Hematopoietic multipotent progenitor cell treated with erythropoietin and hydrocortisone succinate and interleukin-3 and kit ligand, for 8 days (in vitro differentiated cells): ENCODE measurements at places on chromosomes 6 and 20.

GRCh38 chr6:37317312-37318038 is 36.3 kb upstream of the RNF8 start:
- no peak for DNase-seq

GRCh38 chr20:51758978-51759544 is 9.1 kb downstream of the ATP9A start:
- DNase-seq = no peak

DNA sequence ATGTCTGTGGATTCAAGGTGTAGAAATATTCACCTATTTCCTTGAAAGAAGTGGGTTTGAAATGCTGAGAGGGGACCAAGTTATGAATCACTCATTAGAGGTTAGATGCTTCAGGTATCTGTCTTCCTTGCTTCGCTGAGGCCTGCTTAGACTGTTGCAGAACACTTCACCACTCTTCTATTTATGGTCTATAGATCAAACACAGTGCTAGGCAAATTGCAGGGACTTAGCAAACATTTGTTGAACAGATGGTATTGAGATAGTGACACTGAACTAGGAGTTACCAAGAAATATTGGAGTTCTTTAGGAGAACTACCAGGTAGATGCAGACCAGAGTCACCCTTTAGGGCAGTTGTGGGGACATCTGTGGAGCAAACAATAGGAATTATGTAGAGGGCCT is 123.8 kb downstream of the RFPL4B start:
- no peak for DNase-seq

DNA sequence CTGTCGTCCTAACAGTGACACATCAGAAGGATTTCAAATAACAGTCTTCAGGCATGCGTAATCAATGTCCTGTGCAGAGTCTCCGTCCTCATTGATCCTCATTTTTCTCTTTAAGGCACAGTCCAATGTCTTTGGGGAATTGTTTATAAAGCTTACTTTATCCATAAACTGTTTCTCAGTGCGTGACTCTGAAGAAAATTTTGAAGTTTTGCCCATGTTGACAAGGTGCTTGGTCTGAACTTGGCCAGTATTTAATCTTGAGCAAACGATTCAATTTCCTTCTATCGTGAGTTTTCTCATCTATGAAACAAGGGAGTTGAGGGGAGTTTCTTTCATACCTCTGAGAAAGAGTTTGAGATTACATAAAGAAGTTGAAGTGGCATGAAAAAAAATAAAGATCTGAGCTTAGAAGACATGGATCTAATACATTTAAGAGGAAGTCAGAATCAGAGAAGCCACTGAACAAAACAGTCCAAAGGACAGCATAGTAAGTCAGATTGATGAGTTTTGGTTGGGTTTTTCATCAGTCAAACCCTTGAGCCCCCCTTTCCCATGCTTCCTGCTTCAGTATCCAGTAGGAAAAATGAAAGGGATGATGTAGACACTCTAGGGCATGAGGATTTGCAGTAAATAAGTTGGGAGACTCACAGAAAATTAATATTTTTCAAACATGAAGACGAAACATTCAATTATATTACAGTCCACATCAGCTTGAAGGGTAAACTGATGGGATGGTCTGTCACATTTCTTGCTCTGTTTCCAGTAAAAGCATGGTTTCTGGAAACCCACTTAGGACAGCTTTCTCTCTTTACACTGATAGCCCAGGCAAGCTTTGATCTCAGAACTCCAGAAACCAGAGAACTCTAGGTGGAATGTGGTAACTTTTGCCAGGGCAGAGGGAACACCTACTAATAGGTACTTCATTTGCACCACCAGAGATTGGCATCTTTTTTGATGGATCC is 8.1 kb downstream of the EDN1 start:
- DNase-seq = no peak

DNA sequence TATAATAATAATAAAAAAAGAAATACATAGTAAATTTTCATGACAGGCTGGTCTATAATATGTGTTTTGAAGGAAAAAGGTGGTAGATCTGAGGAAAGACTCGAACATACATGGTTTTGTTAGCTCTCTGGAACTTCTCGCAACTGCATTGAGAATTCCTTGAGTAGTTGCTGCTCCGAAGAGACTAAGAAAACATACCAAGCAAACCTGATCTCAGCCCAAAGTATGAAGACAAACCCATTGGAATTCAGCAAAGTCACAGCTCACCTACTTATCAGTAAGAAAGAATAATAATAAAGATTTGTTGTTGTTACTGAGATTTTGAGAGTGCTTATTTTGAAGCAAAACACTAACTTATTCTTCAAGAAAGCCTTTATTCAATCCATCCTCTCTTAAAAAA is 1107.1 kb upstream of the EYS start:
- DNase-seq = no peak

- no peak for DNase-seq
Measured at GRCh38 chr6:31377029-31377428, 20.1 kb upstream of the HLA-B start.

DNA sequence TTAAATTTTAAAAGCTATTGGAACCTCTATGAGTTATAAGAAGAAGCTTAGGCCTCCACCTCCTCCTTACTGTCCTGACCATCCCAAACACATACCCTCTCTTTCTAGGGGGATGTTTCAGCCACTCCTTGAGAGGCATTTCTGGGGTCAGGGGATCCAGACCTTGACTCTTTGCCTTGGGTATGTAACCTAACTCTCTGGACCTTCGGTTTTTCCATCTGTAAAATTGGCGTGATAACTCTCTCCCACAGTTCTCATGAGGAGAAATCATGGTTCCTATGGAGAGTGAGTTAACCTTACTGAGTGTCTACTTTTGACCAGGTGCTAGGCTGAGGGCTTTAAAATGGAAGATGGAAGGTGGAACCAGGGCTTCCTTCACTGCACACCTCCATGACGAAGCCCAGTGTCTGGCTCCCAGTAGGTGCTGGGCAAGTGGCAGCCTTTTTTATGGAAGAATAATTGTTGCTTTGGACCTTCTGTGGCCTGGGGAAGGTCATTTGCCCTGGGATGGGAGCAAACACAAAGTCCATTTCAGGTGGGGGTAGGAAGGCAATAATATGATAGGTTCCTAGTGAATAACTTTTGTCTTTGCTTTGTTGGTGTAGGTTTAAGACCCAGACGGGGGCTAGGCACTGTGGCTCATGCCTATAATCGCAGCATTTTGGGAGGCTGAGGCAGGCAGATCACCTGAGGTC is 18.4 kb downstream of the FOXP4 start:
- DNase-seq = no peak

GRCh38 chr6:29965873-29966601 is 23.7 kb downstream of the HLA-A start:
- peak; percentile 91 for DNase-seq

GRCh38 chr20:2709205-2709981 is 16.8 kb downstream of the EBF4 start:
- no peak for DNase-seq

- no peak for DNase-seq
Measured at GRCh38 chr6:53526000-53526399, 18.9 kb downstream of the GCLC start.

GRCh38 chr6:33430991-33431879 is 11.4 kb downstream of the SYNGAP1 start:
- peak; percentile 84 for DNase-seq

DNA sequence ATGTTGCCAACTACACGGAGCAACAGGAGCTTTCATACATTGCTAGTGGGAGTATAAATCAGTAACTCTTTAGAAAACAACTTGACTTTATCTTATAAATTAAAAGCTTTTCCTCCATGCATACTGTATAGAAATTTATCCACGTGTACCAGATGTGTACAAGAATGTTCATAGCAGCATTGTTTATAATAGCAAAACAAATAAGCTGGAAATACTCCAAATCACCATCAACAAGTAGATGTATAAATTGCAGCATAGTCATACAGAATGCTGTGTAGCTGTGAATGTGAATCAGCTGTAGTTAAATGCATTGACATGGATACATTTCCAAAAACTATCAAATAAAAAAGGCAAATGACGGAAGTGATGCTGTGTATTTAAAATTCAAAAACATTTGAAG is 6.0 kb downstream of the PSMF1 start:
- no peak for DNase-seq

- no peak for DNase-seq
Measured at GRCh38 chr6:75350808-75351207, 66.2 kb upstream of the TMEM30A start.

- peak; percentile 72 for DNase-seq
Measured at GRCh38 chr6:6661684-6662083, 73.2 kb downstream of the LY86 start.

DNA sequence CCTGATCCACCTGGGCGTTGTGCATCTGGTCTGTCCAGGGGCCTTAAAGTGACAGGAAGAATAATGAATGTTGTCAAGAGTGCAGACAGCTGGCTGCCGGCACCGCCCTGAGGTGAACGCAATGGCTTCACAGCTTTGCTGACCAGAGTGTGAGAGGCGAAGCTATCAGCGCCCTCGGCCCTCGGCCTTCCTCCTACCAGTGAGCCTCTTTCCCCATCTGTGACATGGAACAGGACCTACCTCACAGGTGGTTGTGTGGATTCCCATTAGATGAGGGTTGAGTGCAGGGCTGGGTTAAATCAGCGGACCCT is 54.8 kb downstream of the CTCFL start:
- no peak for DNase-seq

- peak; percentile 52 for DNase-seq
Measured at GRCh38 chr20:62066339-62066982, 780 bp upstream of the TAF4 start.

GRCh38 chr6:39197521-39197920 is 31.8 kb downstream of the KCNK5 start:
- no peak for DNase-seq

DNA sequence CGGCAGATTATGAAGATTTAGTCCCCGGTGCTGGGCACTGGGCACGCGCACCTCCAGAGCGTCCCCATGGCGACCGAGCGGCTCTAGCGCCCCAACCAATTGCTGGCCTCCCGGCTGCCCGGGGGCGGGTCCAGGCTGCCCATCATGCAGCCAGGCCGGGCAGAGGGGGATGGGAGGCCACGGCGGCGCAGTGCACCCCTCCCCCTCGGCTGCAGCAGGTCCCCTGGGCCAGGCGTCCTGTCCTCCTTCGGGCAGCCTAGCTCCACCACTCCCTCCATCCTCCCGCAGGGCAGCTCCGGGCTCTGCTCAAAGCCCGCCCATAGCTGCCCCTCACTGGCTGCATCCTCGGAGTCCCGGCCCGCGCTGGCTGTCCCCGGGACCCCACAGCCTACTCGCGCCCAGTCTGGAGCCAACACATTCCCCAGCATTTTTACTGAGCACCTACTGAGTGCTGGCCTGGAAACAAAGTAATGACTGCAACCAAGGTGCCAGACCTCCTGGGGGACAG is 99.4 kb downstream of the ASXL1 start:
- DNase-seq = no peak

DNA sequence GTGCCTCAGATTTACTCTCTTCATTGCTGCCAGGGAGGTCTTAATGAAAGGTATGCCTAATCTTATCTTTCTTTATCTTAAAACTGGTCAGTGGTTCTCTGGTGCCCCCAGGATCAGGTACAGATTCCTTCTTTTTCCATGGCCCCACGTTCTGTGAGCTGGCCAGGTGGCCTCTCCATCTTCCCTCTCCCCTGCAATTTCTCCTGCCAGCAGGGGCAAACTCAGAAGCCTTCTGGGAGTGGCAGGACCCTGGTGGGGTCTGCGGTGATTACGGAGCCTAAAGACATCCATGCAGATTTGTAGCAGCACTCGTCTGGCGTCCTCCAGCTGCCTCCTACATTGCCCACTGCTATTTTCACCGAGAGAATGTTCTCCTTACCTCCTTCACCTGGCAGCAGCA is 95.8 kb downstream of the CCDC170 start:
- DNase-seq = no peak

DNA sequence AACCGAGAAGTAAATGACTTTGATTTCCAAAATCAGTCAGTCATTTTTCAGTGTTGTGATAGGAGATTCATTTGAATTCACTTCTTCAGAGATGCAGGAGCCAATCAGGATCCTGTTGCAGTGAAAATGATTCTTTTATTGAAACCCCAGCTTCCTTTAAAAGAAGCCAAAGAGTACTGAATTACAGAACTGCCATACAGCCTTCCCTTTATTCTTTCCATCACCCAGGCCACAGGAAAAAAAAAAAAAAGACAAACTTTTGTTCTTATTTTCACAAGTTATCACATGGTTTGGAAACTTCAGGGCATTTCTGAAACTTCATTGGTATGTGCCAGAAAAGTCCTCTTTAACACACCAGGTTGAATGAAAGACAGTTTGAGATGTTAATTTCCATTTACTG is 1.8 kb upstream of the CARMIL1 start:
- no peak for DNase-seq

DNA sequence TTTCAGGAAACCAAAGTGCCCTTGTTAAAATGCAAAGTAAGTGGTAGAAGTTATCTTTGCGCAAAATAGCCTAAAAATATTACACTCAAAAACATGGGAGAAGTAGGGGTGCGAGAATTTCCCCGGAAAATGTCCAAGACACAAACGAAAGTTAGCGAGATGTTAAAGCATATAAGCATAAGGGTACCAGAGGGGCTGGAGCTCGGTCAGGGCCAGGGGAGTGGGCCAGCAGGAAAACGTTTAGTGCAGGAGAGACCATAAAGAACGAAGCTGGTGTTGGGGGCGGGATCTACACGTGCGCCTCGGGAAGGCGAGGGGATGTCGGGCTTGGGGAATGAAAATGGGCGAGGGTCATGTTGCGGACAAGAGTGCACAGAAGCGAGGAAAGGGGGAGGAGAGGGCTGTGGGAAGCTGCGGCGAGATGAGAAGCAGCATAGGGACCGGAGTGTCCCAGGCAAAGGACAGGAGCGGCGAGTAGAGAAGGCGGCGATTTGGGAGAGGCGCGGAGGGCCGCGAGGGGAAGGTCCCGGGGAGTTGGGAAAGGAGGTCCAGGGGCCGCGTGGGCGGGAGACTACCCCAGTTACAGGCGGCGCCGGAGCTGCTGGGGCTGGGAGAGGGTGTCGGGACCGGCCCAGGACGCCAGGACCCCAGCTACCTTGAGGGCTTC is 600 bp downstream of the XPO5 start:
- peak; percentile 25 for DNase-seq

DNA sequence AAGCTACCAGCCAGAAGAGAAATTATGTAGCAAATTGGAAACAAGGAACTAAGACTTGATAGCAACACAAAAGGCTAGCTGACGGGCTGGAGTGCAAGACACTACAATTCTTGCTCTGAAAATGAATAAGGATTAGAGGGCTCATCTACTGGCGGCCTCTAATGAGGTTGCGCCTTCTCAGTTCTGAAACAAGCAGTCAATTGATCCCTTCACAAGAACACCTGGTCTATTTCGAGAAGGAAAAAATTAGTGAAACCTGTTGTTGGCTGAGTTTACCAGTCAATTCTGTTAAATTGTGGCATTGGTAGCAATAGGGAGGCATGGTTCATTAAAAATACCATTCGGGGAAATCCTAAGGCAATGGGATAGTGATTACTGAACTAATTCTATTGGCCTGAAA is 74.8 kb upstream of the JARID2 start:
- DNase-seq = no peak
